ENCODE measurements at places on chromosomes 7 and 10.

- DNase-seq: no peak
Observed at GRCh38 chr10:131227163-131227740, 84.3 kb downstream of the TCERG1L start.

DNA sequence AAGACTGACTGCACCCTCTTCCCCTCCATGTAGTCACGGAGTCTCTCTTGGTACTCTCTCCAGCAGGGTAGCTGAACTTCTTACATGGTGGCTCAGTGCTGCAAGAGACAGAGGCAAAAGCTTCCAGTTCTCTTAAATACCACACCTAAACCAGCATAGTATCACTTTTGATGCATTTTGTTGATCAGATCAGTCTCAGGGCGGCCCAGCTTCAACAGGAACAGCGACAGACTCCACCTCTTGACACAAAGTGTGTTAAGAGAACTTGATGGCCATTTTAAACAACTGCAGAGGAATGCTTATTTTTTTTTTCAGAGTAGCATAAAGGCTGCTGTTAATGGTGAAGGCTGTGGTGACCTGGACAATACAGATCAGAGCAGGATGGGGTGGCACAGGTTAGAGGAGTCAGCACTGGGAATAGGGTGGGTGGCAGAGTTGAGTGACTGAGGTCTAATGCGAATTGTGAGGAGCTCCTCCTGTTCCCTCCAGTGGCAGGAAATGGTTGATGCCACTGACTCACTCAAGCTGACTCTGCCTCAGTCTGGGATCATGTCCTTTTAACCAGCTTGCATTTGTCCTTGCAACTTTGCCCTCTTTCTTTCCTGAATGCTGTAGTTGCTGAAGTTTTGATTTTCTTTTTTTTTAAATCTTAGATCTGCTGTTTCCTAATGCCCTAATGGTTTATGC, 17.3 kb downstream of the MGAM start:
- no peak for DNase-seq

DNA sequence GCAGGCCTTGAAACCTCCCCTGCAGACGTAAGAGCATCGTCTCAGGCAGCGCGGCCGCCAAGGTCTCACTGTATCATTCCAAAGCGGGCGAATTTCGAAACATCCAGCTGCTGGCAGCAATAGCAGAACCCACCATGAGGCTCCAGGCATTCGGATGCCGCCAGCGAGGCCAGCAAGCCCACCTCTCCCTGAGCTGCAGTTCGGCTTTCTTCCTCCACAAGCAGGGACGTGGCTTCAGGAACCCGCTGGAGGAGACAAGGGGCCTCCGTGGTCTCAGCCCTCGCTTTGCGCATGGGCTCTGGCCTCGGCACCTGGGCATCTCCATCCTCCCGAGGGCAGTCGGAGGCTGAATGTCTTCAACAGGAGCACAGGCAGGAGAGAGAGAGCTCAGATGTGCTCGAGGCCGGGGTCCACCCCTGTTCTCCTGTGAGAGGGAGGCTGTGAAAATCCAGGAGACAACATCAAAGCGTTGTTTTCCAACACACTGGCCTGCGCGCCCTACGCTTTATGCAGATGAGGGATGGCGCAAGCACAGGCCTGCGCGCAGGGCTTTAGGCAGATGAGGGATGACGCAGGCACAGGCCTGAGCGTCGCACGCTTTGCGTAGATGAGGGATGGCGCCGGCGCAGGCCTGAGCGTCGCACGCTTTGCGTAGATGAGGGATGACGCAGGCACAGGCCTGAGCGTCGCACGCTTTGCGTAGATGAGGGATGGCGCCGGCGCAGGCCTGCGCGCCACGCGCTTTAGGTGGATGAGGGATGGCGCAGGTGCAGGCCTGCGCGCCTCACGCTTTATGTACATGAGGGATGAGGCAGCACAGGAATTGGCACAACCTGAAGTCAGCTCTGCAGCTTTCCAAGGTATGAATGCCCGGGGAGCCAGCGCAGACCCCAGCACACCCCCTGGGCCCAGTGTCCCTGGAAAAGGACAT, 103.2 kb downstream of the WDR37 start:
- DNase-seq: peak; percentile 24

DNA sequence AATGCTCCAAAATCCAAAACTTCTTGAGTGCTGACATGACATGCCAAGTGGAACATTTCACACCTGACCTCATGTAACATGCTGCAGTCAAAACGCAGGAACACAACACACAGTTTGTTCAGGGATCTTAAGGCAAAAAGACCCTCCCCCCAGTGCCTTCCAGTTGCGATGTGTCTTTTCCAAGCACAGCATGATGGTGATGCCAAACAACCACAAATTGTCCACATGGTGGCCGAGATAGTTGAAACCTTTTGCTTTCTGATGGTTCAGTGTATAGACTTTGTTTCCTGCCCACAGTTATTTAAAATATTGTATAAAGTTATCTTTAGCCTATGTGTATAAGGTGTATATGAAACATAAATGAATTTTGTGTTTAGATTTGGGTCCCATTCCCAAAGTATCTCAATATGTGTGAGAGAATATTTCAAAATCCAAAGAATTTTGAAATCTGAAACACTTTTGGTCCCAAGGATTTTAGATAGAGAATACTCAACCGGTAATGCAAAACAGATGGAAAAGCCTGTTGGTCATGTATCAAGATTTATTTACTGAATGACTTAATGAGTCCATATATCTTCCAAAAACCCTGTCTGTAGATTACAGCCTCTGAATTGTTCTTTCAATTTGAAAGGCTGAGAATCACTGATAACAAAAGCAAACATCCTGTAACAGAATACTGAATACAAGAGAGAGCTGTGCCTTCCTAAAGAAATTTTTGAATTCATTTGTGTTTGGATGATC, 93.4 kb upstream of the OIT3 start:
- no peak for DNase-seq

DNA sequence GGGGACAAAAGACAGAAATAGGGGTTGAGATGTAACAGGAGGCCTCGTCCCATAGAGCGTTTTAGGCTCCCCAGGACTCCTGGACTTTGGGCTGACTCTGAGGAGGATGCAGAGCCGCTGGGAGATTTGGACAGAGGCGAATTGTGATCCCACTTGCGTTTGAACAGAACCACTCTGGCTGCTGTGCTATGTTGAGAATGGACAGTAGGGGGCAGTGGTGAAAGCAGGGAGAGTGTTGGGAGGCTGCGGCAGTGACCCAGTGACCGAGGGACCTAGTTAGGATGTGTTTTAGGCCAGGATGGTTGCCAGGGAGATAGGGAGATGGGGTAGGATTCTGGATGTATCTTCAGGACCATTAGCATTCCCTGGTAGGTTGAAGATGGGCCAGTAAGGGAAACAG, 271.6 kb downstream of the CCDC3 start:
- no peak for DNase-seq

- no peak for DNase-seq
Observed at GRCh38 chr7:45689011-45689796, 115.0 kb downstream of the ADCY1 start.

GRCh38 chr10:78899098-78899754, 169.5 kb upstream of the ZMIZ1 start:
- no peak for DNase-seq

- DNase-seq: no peak
Observed at GRCh38 chr7:74183653-74184450, 9.7 kb downstream of the EIF4H start.

GRCh38 chr7:46695051-46695708, 774.1 kb upstream of the IGFBP3 start:
- peak; percentile 77 for DNase-seq

DNA sequence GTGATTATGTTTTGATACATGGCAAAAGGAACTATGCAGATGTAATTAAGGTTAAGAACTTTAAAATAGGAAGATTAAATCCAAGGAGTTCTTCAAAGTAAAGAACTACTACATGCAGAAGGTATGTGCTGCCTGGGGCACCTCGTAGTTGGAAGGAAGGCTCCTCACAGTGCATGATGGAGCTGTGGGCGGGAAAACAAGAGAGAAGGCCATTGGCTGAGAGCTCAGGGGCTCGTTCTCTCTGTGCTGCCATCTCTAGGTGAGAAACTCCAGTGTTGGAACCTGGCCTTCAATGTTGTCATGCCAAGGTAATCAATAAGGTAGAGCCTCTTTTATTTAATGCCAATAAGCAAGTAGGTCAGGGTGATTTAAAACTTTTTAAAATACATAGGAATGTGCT, 391.4 kb upstream of the ETV1 start:
- no peak for DNase-seq

DNA sequence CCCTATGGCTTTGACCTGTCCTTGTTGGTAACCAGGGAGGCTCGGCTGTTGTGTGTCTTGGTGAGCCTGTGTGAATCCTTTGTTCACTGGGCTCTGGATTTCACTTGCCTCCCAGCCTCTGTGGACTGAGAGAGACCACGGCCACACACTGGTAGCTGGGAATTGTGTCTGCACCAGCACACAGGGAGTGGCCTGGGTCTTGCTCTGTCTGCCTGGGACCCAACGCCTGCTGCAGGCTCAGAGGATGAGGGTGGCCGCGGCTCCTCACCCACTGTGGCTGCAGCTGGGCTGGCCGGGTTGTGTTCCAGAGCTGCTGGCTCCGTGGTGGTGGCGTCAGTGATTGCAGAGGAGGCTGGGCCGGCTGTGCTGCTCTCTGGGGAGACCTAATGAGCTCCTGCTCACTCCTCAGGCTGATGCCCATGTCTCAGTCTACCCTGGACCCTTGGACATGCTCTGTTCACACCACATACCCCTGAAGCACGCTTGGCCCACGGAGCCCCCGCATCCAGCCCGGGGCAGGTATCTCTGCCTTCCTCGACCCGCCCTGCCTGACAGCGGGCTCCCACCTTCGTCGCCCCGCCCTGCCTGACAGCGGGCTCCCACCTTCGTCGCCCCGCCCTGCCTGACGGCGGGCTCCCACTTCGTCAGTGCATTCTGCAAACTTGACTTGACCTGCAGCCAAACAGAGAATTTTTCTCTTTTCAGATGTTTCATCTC, 328.5 kb downstream of the ADARB2 start:
- peak; percentile 26 for DNase-seq

DNA sequence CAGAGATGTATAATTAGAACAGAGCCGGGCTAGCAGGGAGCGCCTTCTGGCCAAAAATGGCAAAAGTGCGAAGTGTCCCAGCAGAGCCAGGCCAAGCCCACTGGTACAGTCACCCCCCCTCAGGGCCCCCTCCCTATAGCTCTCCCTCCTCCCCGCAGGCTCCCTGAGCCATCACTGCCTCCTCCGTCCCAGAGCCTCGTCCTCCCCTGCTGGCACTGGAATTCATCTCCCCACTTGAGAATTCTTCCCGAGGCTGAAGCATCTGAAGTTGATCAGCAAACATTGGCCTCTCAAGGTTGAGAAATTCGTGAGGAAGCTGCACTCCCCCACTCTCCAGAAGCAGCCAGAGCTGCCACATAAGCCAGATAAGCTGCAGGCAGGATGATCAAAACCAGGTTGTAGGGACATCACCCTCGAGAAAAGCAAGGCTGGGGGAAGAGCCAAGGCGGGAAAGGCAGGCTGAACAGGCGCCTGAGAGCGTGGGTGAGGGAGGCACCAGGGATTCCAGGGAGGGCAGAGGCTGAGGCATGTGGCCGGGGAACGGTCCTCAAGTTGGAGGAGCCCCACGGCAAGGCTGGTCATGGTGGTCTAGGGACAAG, 23.4 kb downstream of the CAMK2G start:
- no peak for DNase-seq

DNA sequence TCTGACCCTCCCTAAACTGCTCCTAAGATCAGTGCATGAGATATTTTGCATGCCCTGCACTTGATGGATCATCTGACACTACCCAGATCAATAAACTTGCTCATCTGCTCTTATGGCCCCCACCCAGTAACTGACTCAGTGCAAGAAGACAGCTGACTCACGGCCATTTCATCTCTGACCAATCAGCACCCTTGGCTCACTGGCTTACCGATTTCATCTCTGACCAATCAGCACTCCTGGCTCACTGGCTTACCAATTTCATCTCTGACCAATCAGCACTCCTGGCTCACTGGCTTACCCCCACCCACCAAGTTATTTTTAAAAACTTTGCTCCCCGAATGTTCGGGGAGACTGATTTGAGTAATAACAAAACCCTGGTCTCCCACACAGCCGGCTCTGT, 37.2 kb upstream of the OPTN start:
- DNase-seq: no peak

- DNase-seq: no peak
Observed at GRCh38 chr10:22853906-22854447, 73.9 kb upstream of the ARMC3 start.

- DNase-seq: no peak
Observed at GRCh38 chr7:30785786-30786185, 14.6 kb downstream of the MINDY4 start.

DNA sequence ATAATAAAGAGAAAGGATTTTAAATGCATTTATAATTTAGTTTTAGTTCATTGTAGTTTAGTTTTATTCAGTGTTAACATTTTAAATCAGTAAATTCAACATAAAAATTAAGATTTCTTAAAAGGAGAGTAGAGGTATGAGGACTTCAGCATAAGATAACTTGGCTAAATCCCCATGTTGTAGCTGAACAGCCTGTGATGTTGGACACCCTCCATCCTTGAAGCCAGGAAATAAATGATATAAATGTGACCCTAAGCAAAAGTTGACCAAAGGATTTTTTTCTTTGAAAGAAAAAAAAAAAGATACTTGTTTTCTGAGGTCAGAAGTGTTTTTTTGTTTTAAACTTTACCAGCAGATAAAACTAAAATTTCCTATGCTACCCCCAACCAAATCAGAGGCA, 48.7 kb downstream of the GNAI1 start:
- no peak for DNase-seq

- DNase-seq: no peak
Observed at GRCh38 chr10:44468525-44468924, 83.6 kb upstream of the CXCL12 start.

DNA sequence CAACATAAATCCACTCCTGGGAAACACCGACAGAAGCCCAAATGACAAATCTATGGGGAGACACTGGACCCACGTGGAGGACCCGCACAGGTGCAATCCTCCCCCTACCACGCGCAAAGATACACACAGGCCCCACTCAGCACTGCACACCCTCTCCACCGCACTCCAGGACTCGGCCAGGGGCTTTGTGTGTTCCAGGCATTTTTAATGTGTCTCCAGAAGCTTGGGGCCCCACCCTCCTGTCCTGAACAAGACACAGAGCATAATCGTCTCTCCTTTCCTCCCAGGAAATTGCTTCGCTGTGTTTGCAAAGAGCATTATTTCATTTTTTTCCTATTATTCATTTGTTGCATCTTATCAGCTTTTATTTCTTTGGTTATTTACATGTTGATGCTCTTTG, 82.8 kb downstream of the GLI3 start:
- DNase-seq: no peak

GRCh38 chr7:75639886-75640190, 98.9 kb downstream of the HIP1 start:
- no peak for DNase-seq

DNA sequence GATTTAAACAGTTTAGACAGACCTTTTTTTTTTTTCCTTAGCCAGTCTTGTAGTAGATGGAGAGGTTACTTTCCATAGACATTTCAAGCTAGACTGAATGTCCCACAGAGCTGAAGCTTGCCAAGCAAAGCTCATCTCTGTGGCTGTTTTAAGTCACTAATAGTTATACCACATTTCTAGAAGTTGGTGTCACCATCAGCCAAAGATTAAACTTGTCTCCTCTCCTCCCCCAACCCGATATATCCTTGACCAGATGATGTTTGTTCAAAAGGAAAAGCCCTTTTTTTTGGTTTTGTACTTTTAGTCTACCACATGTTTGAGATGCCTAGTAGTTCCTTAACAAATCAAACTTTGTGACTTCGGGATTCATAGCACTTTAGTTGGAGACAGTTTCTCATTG, 66.1 kb downstream of the ADD3 start:
- DNase-seq: no peak

GRCh38 chr7:130695840-130696239, 9.5 kb upstream of the TSGA13 start:
- no peak for DNase-seq

- no peak for DNase-seq
Observed at GRCh38 chr7:77799078-77799964, 748 bp downstream of the PHTF2 start.
